ENCODE measurements at places on chromosomes 16 and 17. TPM values are rescaled to one million over a fixed set of nuclear protein-coding genes. Genes with fewer than 3 reads are reported as not detected.

KRTAP1-4 gene
- polyA plus RNA-seq: not detected

KRTAP9-4 gene
- polyA plus RNA-seq: not detected

HAP1 gene
- 1.5 TPM for polyA plus RNA-seq

ZG16 gene
- polyA plus RNA-seq: not detected

KRT9 gene
- polyA plus RNA-seq: not detected

PKMYT1 gene
- polyA plus RNA-seq: 2.9 TPM

SCARF1 gene
- 5.4 TPM for polyA plus RNA-seq

KRTAP2-2 gene
- polyA plus RNA-seq: not detected

KRTAP17-1 gene
- not detected for polyA plus RNA-seq

ZNF423 gene
- 4.5 TPM for polyA plus RNA-seq

APOBR gene
- polyA plus RNA-seq: 0.06 TPM

GINS2 gene
- 6.1 TPM for polyA plus RNA-seq

GRAPL gene
- polyA plus RNA-seq: not detected

SHBG gene
- 3.2 TPM for polyA plus RNA-seq

CACNG1 gene
- polyA plus RNA-seq: not detected

FMNL1 gene
- 5.6 TPM for polyA plus RNA-seq

SAP30BP gene
- polyA plus RNA-seq: 129 TPM

DHRS13 gene
- 91.1 TPM for polyA plus RNA-seq

GP1BA gene
- not detected for polyA plus RNA-seq

TMEM98 gene
- polyA plus RNA-seq: 65.1 TPM

GPR179 gene
- polyA plus RNA-seq: not detected

INPP5K gene
- 37.6 TPM for polyA plus RNA-seq

TRPV3 gene
- polyA plus RNA-seq: 0.19 TPM

CA5A gene
- polyA plus RNA-seq: not detected

TEX14 gene
- polyA plus RNA-seq: 0.90 TPM

SOX15 gene
- 1.5 TPM for polyA plus RNA-seq

NPEPPS gene
- 170 TPM for polyA plus RNA-seq

NDRG4 gene
- polyA plus RNA-seq: 507 TPM

ZNF174 gene
- polyA plus RNA-seq: 14.8 TPM

NPB gene
- polyA plus RNA-seq: 1.7 TPM
